ENCODE measurements at places on chromosomes 1 and 21.

DNA sequence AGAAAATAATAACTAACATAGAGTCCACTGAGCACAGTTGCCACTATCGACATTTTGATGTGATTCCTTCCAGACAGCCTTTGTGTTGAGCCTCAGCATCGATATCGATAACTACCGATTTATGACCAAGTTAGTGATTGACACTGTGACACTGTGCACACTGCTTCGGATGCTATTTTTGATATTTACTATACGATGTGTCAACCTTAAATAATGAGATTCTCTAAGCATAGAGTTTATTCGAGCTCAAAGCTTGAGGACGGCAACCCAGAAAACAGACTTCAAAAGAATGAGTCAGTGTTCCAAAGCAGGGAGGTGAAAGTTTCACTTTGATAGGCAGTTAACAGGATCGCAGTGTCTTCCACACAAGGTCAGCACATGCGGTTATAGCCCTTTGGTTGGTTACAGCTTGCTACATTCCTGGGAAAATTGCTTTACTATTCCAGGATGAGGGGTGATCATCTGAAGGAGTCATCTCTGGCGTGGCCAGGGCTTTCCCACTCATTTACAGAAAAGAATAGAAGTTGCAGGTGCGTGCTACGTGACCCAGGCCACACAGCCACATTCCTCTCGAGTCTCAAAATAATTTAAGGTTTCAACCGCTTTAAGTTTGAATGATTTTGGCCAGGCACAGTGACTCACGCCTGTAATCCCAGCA lies 53.6 kb upstream of the EFHD2 start:
- DNase-seq: no peak

DNA sequence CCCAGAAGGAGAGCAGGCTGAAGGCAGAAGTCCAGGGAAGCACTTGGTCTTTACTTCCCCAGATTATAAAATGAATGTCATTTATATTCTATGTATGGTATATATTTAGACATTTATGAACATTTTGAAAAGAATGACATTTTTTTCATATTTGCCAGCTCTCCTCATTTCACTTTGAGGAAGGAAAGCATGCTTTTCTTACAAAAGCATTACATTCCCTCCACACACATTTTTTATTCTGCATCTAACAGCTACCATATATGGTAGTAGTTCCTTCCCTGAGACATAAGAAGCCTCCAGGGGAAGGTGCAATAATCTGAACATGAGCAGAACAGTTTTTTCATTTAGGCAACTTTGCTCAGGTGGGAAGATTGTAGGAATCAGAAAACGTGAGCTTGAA lies 94.0 kb downstream of the LRRC7 start:
- no peak for DNase-seq

- DNase-seq: no peak
Observed at GRCh38 chr1:203601716-203602309, 24.8 kb upstream of the ATP2B4 start.

- DNase-seq: no peak
Observed at GRCh38 chr1:113808450-113809195, 3.7 kb downstream of the RSBN1 start.

DNA sequence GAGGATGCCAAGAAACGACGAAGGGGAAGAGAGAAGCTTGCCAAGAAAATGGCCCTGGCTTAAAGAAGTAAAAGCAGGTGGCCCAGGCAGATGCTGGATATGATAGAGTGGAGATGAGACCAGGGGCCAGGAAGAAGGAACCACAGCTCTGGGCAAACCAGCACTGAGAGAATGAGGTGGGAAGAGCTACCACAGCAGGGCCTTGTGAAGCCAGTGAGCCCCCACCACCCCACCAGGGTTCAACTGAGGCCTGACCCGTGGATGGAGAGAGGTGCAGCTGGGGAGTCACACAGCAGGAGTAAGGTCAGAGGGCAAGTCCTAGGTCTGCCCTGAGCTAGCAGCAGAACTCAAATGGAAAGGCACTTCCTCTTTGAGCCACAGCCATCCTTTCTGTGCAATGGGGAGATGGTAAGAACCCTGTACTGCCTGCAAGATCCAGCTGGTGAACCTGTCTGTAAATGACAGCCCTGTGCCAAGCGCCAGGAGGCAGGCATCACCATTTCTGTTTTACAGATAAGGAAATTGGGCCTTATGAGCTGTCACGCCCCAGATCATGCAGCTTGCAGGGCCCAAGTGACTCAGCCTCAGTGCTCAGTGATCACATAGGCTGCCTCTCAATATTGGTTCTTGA lies 8.5 kb downstream of the SH3BGRL3 start:
- DNase-seq: peak; percentile 39

- DNase-seq: no peak
Observed at GRCh38 chr1:15324869-15325335, 77.9 kb downstream of the FHAD1 start.

DNA sequence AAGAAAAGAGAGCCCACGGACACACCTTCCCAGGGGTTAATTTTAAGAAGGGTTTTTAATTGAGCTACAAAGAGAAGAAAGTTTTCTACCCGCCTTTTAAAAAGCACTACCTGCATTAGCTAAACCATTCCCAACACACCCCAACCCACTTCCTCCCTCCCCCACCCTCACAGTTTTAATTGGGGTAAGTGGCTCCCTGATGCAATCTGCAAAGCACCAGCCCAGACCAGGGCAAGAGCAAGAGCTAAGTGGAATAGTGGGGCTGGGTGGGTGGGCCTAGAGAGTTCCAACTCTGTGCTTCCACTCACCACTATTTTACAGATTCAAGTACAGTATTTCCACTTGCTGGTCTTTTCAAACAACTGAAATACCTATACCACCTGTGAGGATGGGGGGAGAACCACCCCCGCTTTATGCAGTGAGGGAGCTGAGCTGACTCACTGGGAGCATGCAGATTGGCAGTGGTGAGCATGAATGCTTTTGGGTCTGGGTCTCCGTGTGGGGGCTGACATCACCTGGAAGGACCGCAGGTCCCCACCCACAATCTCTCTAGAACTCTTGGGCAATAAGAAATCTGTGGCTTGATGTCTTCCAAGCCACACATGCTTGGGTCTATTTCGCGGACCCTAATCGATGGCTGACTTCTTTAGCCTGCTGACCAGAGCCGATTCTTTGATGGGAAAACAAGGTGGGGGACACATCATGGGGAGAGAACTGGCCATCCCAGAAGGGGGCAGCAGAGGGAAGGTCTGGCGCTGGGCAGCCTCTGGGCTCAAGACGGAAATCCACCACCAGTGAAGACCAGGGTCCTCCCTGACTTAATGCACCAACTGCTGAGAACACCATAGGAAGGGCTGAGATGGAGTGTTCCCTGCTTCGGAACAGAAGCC lies 95.5 kb downstream of the SSBP3 start:
- DNase-seq: no peak
